ENCODE measurements at places on chromosomes 1 and 21.

- peak; percentile 92 for DNase-seq
These were observed 43.3 kb downstream of the PTPRC start for GRCh38 chr1:198681831-198682759.

DNA sequence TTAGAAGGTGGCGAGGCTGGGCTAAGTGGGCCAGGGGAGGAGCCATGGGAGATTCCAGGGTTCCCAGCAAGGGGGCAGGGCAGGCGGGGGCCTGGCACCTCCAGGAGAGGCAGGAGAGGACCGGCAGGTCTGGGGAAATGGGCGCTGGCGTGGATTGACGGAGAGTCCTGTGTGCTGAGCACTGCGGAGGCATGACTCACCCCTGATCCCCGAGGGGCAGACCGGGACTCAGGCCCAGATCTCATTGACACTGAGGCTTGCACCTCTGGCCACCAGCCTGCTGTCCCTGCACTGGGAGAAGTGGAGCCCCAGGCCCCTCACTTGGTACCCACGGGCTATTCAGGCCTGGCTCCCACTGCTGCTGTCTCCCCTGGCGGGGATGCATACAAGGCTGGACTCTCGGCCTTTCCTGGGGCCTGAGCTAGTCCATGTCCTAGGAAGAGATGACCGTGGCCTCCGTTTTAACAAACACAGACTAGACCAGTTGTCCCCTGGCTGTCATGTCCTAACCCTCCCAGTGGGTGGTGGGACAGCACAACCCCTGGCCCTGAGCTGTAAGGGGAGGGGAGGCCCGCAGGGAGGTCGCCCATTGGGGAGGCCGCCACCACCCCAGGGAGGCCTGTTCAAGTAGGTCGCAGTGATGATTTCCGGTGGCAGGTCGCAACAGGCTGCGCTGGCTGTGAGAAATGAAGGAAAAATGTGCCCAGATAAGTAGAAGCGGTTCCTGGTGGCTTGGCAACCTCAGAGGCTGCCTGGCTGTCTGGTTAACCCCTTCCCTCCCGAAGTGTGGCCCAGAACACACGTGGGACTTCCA is 39.7 kb downstream of the RIPK4 start:
- no peak for DNase-seq

GRCh38 chr1:227768125-227768439 is 32.8 kb downstream of the SNAP47 start:
- DNase-seq = no peak

GRCh38 chr1:150102986-150103385 is 35.4 kb downstream of the VPS45 start:
- DNase-seq = no peak

GRCh38 chr1:21293537-21294265 is 3.4 kb upstream of the ECE1 start:
- no peak for DNase-seq

All from non-pigmented ciliary epithelial cell (primary cell).